ENCODE measurements at places on chromosomes 16 and 17. TPM values are rescaled to one million over a fixed set of nuclear protein-coding genes. Genes with fewer than 3 reads are reported as not detected.

The KRT24 gene
- not detected for total RNA-seq

The SOX15 gene
- 2.0 TPM for total RNA-seq

The STH gene
- total RNA-seq = not detected

The CTRB1 gene
- not detected for total RNA-seq

The CHST4 gene
- total RNA-seq = 0.17 TPM

The GRAPL gene
- not detected for total RNA-seq

The STX8 gene
- 45.2 TPM for total RNA-seq

The CES3 gene
- total RNA-seq = 0.96 TPM

The C16orf92 gene
- total RNA-seq = not detected

The SLC47A1 gene
- not detected for total RNA-seq

The RPA1 gene
- total RNA-seq = 19.3 TPM

The CTRB2 gene
- total RNA-seq = not detected

The CSHL1 gene
- not detected for total RNA-seq

The LYRM9 gene
- 8.0 TPM for total RNA-seq

The CSH2 gene
- not detected for total RNA-seq

The GLIS2 gene
- total RNA-seq = 1.1 TPM

The KRT15 gene
- 0.19 TPM for total RNA-seq

The CORO6 gene
- 22.1 TPM for total RNA-seq

The PDPK1 gene
- 22.7 TPM for total RNA-seq
